RPMI7951 (cell line): ENCODE measurements at places on chromosomes 7 and 10. TPM values are rescaled to one million over a fixed set of nuclear protein-coding genes. Genes with fewer than 3 reads are reported as not detected.

ANKRD2 gene
- total RNA-seq: not detected in 2 replicates

ZNF727 gene
- total RNA-seq: not detected in 2 replicates

ZP3 gene
- 5.5 and 6.1 TPM in 2 replicates for total RNA-seq

ZWINT gene
- 115 and 124 TPM in 2 replicates for total RNA-seq

KNDC1 gene
- total RNA-seq: not detected in 2 replicates

GTF2IRD1 gene
- total RNA-seq: 4.8 and 6.4 TPM in 2 replicates

PROSER2 gene
- 0.84 and 1.6 TPM in 2 replicates for total RNA-seq

PPP1R3C gene
- not detected in 2 replicates for total RNA-seq

MYPN gene
- total RNA-seq: 1.4 and 1.8 TPM in 2 replicates

SFXN3 gene
- total RNA-seq: 115 and 125 TPM in 2 replicates

VIPR2 gene
- not detected in 2 replicates for total RNA-seq

MYL7 gene
- not detected in 2 replicates for total RNA-seq

CRHR2 gene
- total RNA-seq: not detected in 2 replicates

GJD4 gene
- total RNA-seq: not detected in 2 replicates

SPDYE9 gene
- total RNA-seq: not detected in 2 replicates

AOAH gene
- not detected in 2 replicates for total RNA-seq

ANKRD1 gene
- 0.29 and 0.36 TPM in 2 replicates for total RNA-seq
